ENCODE measurements at places on chromosomes 4 and X.

- no peak for DNase-seq
Measured at GRCh38 chr4:95294321-95294720, 254.5 kb downstream of the UNC5C start.

GRCh38 chr4:98963538-98964433 is 31.7 kb upstream of the METAP1 start:
- no peak for DNase-seq

GRCh38 chr4:83107631-83108030 is 6.9 kb downstream of the PLAC8 start:
- DNase-seq, result peak; percentile 63

GRCh38 chr4:94334962-94335361 is 7.7 kb downstream of the HPGDS start:
- DNase-seq, result no peak

DNA sequence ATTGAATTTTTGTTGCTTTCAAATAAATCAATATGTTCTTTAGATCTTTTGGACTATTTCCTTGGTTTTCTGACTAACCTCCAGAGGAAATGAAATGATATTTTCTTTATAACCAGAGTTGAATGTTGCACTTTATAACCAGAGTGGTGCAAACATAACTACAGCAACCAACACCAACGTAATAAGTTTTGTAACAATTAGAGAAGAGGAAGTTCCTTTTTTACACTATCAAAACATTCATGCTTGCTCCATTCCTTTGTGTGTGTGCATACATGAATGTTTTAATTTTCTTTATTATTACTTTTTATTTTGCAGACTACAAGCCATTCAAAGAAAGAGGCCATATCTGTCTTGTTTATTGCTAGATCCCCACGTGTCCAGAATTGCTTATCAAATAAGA is 193.0 kb upstream of the PPP3CA start:
- DNase-seq, result no peak

- no peak for DNase-seq
Measured at GRCh38 chr4:60737858-60738257, 462.3 kb upstream of the ADGRL3 start.

DNA sequence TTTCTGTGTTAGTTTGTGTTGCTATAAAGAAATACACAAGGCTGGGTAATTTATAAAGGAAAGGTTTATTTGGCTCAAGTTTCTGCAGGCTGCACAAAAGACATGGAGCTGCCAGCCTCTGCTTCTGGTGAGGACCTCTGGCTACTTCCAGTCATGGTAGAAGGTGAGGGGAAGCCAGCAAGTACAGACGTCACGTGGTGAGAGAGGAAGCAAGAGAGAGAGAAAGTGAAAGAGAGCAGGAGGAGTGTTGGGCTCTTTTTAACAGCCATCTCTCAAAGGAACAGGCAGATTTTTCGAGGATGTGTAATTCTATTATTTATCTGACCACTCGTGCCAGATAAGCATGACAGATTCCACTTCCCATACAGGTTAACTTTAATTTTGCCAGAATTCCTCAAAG is 1199.1 kb downstream of the ADGRL3 start:
- DNase-seq, result no peak

DNA sequence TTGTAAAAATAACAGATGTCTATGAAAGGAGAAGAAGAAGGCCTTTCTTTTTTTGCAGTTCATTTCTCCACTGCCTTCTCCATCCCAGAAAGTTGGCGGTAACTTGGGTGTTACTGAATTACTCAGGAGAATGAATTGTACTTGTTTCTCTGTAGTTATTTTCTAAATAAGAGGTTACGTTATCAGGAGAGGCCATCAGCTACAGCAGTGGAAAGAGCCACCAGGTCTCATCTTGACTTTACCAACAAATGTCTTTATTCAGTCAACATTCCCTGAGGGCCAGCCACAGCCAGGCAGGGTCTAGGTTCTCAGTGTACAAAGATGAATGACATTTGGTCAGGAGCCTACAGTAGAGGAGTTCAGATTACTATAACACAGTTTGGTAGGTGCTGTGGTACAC is 8.1 kb downstream of the HADH start:
- DNase-seq, result no peak

DNA sequence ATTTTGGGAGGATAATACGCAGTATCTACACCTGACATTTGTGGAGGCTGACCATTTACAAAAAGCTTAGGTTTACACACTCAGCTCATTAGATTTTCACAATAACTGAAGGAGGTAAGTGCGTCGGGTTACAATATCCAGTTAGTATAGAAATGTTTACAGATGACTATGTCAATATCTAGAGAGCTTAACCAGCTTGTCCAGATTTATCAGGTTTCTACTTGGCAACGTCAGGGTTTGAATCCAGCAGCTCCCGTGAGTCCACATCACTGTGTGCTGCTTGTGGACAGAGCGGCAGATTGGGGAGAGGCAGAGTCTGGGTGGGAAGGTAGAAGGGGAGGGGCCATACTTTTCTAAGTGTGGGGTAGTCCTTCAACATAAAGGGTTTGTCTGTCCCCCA is 28.3 kb downstream of the ARHGAP10 start:
- no peak for DNase-seq

- DNase-seq, result no peak
Measured at GRCh38 chr4:36737691-36738090, 456.3 kb downstream of the DTHD1 start.

GRCh38 chrX:149829751-149830191 is 48.0 kb downstream of the MAGEA9 start:
- peak; percentile 6 for DNase-seq

DNA sequence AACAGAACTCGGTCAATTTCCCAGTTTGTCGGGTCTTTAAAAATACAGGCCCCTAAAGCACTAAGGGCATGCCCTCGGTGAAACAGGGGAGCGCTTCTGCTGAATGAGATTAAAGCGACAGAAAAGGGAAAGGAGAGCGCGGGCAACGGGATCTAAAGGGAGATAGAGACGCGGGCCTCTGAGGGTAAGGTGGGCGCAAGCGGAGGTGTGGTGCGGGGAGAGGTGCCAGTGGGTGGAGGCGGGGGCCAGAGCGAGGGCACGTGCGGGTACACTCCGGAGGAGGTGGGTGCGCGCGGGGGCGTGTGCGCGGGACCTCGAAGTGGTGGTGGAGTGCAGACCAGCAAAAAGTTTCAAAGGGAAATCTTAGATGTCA is 787 bp upstream of the TET2 start:
- DNase-seq, result peak; percentile 44

GRCh38 chrX:68440940-68441339 is 7.6 kb upstream of the OPHN1 start:
- no peak for DNase-seq

GRCh38 chr4:109041463-109042360 is 260.7 kb downstream of the COL25A1 start:
- DNase-seq, result no peak

DNA sequence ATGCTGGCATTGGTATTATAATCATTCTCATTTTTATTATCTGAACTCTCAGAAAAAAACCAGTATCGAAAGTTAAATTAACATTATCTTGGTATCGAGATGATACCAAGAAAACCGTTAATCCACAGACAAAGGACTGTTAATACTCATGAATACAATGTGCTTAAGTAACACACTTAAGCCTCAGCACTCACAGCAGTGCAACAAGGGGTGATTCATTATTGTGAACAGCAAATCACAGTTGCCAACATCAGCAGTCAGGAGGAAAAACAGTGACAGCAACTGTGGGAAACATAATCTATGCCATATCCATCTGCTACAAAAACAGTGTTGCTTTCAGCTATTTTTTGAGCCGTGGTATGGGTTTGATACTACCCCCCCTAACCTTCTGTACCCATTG is 210.9 kb upstream of the ATOH1 start:
- DNase-seq, result no peak

DNA sequence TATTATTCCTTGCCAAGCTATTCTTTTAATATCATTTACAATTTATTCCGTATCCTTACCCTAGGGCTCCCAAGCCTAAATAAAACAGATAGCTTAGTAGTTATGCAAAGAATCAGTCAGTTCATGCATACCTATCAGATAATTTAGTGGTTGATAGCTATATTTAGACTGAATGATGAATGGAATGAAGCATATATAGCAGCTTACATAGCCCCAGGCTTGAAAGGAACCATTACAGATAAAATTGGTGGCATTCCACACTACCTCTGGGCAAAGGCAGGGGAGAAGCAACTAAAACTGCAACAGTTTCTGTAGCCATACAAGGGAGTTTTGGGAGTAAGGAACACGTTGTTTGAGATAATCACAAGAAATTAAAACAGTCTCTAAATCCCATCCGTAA is 2.7 kb downstream of the ACE2 start:
- no peak for DNase-seq

DNA sequence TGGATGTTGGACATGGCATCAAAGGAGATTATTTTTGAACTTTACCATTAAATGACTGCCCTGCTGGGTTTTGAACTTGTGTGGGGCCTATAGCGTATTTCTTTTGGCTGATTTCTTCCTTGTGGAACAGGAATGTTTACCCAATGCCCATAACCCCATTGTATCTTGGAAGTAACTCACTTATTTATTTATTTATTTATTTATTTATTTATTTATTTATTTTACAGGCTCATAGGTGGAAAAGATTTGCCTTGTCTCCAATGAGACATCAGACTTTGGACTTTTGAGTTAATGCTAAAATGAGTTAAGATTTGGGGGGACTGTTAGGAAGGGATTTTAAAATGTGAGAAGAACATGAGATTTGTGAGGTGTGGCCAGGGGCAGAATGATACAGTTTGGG is 273.1 kb downstream of the SLITRK2 start:
- no peak for DNase-seq

DNA sequence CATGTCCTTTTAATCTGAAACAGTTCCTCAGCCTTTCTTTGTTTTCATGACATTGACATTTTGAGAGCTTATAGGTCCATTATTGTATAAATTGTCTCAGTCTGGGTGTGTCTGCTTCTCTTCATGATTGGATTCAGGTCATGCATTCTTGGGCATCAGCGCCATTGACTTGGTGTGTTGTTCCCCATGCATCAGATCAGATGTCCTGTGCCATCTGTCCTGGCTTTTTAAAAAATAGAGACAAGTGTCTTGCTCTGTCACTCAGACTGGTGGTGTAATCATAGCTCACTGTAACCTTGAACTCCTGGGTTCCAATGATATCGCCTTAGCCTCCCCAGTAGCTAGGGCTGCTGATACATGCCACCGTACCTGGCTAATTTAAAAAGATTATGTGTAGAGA is 55.7 kb downstream of the TBC1D14 start:
- DNase-seq, result no peak

DNA sequence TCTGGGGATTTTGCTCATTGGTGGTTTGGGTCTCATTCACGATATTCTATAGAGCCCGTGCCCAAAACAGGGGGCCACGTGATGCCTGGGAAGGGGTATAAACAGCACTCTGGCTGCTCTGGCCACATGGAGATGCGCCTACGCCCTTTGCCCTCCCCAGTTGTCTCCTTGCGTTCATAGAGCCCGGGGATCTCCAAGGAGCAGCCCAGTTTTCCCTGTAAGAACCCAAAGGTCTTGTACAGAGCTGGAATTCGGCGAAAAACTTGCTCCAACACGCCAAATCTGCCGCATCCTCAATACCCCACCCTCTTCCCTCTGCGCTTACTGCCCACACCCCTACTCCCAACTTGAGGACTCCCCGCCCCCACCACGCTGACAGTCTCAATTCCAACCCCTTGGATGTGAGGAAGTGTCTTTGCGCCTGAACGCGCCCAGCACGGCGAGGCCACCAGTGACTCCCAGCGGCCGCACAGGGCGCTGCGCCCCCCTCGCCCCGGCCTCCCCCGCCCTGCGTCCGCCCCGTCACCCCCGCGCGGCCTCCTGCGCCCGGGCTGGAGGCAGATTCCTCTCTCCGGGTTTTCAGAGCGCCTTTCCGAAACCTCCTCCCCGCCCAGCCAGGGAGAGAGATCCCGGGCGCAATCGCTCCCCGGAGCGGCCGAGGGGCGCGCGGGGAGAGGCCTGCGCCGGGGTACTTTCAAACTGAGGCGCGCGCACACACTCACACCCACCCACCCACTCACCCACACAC is at the start of gene NHS:
TSS of gene NHS (plus strand) at position 582 of the 748 bp plus-strand sequence. CDS start 558 bp downstream, outside the sequence.
- DNase-seq, result peak; percentile 10

GRCh38 chr4:145618210-145618931 is 814 bp upstream of the MMAA start:
- DNase-seq, result peak; percentile 30

DNA sequence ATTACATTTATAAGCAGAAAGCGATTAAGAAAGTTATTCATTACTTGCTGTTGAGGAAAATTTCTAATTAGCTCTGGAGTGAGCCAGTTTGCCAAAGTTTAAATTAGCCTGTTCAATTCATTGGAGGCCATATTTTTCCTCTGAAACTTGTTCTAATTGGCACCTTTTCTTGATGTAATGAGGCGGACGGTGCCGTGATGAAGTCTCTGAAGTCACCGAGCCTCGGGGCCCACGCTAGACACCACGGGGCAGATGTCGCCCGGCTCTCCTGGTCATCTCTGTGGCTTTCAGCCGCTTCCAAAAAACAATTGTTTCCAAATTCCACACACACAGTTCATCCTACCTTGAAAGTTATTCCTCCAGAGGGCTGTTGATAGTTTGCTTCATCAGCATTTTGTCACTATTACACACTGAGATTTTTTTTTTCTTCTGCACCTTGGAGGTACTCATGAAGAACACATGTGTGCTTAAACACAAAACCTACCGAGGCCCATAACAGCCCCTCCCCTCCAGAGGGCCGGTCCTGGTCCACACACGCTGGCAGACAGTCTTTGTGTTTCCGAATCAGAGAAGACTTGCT is 3.9 kb upstream of the CTAG2 start:
- no peak for DNase-seq

DNA sequence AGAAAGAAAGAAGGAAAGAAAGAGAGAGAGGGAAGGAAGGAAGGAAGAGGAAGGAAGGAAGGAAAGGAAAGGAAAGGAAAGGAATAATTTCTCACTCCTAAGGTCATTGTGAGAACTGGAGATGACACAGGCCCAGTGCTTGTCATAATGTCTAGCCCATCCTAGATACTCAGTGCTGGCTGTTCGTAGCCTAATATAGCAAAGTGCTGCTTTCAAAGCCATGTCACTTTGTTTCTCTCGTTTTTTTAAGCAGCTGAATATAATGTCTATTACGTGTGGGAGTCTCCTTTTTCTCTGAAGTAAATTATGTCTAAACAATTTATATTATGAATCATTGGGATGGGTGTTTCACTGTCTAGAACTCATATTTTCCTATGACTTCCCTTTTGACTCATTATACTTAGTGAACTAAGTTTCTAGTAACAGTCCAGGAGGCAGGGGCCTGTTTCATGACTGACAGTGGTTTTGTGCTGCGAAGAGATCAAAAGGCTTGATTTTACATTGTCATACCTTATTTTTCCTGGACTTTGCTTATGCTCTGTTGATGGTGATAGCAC is 327.0 kb upstream of the ZFP42 start:
- no peak for DNase-seq

- no peak for DNase-seq
Measured at GRCh38 chrX:109739625-109740432, 6.8 kb upstream of the ACSL4 start.

- DNase-seq, result no peak
Measured at GRCh38 chr4:173176010-173176409, 7.4 kb downstream of the GALNT7 start.

GRCh38 chr4:185945906-185946305 is 123.0 kb upstream of the TLR3 start:
- DNase-seq, result no peak
